ENCODE measurements at places on chromosomes 3 and 15. TPM values are rescaled to one million over a fixed set of nuclear protein-coding genes. Genes with fewer than 3 reads are reported as not detected.

CSPG4 gene
- total RNA-seq: 109 TPM

PLCB2 gene
- under 0.01 TPM for total RNA-seq

- DNase-seq: peak; percentile 30
- H3K27ac ChIP-seq: peak overlapping the region; percentile 92
Measured at GRCh38 chr3:132660811-132661070, 612 bp downstream of the UBA5 start.

DNA sequence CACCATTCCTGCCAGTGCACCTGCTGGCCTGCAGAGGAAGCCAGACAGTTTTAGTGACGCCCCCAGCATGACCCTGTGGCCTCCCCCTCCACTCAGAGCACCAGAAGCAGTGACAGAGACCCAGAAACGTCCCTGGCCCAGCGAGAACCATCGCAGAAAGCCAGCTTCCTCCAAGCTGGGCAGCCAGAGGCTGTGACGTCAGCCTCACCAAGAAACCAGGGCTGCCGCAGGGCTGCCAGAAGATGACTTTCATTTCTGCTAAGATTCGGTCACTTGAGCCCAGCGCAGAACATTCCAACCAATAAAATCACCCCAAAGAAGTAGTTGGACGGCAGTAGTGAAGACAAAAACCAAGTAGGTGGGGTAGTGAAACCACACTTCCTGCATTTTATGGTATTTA is 29.6 kb upstream of the RPL32 start:
- no peaks in the 10 kb centered on the region for H3K4me1 ChIP-seq
- peaks cover 9% of the 10 kb centered on the region for H3K27me3 ChIP-seq
- no peak overlapping the region for H3K27ac ChIP-seq
- DNase-seq: no peak
- H3K36me3 ChIP-seq: no peaks in the 10 kb centered on the region

DNA sequence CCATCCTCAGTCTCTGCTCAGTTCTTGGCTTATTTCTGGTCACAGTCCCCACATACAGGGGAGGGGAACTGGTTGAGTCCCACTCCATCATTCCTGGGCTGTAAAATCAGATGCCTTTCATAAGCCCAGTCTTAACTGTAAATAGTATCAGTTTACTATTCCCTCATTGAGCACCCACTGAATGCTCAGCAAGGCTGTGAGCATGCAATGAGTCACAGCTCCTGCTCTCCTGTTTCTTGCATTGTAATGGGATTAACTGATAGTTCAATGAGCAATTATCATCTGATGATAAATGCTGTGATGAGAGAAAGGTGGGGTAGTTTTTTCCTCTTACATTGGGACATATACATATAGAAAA is 113.6 kb upstream of the TPM1 start:
- H3K27me3 ChIP-seq: no peaks in the 10 kb centered on the region
- DNase-seq: peak; percentile 97
- no peak overlapping the region for H3K4me3 ChIP-seq
- H3K36me3 ChIP-seq: no peaks in the 10 kb centered on the region

CPLX3 gene
- total RNA-seq: not detected

DNA sequence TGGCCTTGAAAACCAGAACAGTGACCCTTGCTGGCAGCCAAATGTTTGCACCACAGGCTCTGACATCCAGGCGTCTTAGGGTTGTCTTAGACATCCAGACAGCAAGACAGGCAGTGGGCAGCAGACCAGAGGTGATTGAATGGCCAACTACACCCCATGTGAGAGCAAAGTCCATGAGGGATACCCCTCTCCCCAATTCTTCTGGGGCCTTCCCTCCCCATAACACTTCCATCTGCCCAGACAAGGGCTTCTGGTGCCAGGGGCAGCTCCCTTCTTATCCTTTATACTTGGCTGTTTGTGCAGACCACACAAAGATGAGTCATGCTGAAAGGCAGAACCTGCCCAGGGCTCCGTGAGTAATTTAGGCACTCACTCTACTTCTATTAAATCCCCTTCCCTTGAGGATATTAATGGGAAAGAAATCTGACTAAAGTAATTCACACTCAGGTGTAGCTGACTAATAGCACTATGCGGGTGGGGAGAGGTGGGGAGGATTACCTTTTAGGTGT is 257.9 kb downstream of the UACA start:
- H3K36me3 ChIP-seq: no peaks in the 10 kb centered on the region
- peaks cover 31% of the 10 kb centered on the region for H3K4me1 ChIP-seq
- no peak overlapping the region for H3K4me3 ChIP-seq
- no peaks in the 10 kb centered on the region for H3K27me3 ChIP-seq

DNA sequence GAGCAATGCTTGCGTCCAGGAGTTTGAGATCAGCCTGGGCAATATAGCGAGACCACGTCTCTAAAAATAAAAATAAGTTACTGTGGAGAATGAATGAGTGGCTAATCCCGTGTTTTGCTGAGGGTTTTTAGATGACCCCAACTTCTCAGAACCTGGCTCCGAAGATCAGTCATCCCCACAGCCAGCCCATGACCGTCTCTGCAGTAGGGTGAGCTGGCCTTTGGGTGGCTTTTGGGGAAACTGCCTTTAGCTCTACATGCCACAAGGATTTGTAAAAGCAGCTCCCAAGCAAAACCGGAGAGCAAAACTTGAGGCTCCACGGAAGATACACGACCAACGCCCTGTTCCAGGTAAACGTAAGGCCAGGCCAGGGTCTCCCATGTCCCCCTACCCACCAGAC is 39.2 kb upstream of the TFRC start:
- no peak overlapping the region for H3K4me3 ChIP-seq
- DNase-seq: no peak
- H3K4me1 ChIP-seq: no peaks in the 10 kb centered on the region

DNA sequence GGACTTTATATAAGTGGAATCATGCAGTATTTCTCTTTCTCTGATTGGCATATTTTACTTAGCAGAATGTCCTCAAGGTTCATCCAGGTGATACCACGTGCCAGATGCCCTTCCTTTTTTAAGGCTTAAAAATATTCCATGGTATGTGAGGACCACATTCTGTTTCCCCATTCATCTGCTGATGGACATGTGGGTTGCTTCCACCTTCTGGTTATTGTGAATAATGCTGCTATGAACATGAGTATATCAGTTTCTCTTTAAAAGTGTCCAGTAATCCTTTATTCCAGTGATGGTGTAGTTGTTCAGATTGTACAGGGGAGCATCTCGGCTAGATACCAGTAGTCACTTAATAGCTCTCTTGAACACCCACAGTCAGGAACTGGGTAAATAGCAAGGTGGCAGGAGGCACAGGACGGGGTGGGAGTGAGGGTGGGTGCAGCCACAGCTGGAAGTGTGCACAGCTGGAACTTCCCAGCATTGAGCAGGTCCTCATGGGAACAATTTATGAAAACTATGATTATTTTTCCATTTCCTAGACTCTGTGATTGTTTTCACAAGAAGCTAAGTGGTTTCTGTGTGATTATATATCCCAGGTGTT is 50.3 kb upstream of the ATG7 start:
- H3K4me3 ChIP-seq: no peak overlapping the region
- H3K36me3 ChIP-seq: no peaks in the 10 kb centered on the region
- DNase-seq: no peak

DNA sequence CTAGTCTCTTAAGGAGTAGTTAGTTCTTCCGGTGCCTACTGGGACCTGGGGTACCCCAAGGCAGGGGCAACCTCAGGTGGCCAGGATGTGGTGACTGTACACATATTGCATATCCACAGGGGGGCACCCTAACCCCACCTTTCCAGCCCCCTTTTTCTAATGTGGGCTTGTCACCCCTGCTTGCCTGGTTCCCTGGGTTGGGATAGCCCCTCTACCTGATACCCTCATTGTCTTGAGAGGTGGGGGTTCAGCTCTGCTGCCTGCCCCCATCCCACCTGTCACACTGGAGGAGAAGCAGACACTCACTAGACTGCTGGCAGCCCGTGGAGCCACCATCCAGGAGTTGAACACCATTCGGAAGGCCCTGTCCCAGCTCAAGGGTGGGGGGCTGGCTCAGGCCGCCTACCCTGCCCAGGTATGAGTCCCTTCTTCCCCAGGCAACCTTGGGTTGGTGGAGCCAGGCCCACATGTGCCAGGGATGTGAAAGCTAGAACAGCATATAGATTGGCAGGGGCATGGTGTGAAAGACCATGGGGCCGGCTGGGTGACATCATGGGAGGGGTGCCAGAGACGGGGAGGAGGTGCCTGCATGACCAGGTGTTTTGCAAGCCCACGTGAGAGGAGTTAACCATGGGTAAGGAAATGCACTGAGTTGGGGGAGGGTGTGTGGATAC is 4.0 kb downstream of the GLYCTK start:
- peaks cover 13% of the 10 kb centered on the region for H3K36me3 ChIP-seq
- peaks cover 5% of the 10 kb centered on the region for H3K4me1 ChIP-seq
- no peak overlapping the region for H3K27ac ChIP-seq

DNA sequence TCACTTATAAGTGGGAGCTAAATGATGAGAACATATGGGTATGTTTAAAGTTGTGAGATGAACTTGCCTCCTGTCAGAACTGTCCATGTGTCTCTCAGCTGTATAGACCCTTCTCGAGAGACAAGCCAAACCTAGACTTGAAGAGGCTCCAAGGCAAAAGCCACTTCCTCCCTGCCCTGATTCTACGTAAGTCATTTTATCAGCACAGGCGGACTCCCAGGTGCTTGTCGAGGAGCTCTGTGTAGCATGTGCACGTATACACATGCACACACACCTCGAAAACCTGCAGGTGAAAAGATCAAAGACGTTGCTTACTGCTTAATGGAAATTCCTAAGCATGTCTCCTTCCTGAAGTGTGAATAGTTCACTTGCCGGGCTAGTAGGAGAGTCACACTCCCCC is 5.6 kb upstream of the CLEC3B start:
- no peak overlapping the region for H3K4me3 ChIP-seq
- DNase-seq: no peak
- H3K27me3 ChIP-seq: no peaks in the 10 kb centered on the region
- no peak overlapping the region for H3K27ac ChIP-seq
- no peaks in the 10 kb centered on the region for H3K36me3 ChIP-seq
- peaks cover 5% of the 10 kb centered on the region for H3K4me1 ChIP-seq

GRCh38 chr3:17023006-17023664 is 138.4 kb downstream of the PLCL2 start:
- no peak overlapping the region for H3K4me3 ChIP-seq
- no peaks in the 10 kb centered on the region for H3K4me1 ChIP-seq
- H3K27me3 ChIP-seq: no peaks in the 10 kb centered on the region
- no peak overlapping the region for H3K27ac ChIP-seq
